ENCODE measurements at places on chromosomes 12 and 14. TPM values are rescaled to one million over a fixed set of nuclear protein-coding genes. Genes with fewer than 3 reads are reported as not detected.

DNA sequence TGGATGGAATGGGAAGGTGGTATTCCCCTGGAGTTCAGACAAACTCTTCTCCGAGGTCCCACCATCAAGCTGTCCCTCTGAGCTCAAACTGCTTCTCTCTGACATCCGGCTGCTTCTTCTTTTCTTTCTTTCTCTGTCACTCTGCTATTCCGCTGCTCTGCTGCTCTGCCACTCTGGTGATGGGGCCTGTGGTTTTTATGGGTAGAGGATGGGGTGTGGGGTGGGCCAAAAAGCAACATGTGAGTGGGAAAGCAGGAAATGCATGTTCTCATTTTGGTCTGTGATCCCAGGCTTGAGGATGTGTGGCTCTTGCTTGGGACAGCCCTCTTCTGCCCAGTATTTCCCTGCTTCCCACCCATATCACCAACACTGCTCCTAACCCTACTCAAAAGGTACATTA, 30.6 kb downstream of the CLECL1 start:
- DNase-seq = no peak

DNA sequence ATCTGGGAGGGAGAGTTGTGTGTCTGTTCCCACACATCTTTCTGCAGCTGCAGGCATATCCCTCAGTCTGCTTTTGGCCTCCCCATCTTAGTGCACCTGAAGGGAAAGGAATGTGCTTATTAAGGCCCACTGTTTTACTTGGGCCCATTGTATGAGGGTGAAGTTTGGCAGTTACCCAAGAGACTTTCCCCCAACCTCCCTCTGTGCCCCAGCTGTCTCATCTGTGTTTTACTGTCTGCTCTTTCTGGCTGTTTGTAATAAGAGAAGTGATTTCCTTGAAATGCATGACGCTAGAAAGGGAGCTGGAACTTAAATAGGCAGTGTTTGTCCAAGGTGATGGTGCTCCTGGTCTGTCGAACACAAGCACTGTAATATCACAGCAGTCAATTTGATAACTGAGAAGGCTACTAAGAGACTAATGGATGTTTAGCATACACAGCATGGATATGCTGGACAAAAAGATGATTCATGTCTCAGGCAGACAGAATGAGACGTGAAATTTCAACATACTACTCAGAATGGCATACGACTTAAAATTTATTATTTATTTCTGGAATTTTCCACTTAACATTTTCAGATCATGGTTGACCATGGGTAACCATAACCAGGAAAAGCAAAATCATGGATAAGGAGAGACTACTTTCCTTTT, 43.6 kb downstream of the FSCB start:
- no peak for DNase-seq

DNA sequence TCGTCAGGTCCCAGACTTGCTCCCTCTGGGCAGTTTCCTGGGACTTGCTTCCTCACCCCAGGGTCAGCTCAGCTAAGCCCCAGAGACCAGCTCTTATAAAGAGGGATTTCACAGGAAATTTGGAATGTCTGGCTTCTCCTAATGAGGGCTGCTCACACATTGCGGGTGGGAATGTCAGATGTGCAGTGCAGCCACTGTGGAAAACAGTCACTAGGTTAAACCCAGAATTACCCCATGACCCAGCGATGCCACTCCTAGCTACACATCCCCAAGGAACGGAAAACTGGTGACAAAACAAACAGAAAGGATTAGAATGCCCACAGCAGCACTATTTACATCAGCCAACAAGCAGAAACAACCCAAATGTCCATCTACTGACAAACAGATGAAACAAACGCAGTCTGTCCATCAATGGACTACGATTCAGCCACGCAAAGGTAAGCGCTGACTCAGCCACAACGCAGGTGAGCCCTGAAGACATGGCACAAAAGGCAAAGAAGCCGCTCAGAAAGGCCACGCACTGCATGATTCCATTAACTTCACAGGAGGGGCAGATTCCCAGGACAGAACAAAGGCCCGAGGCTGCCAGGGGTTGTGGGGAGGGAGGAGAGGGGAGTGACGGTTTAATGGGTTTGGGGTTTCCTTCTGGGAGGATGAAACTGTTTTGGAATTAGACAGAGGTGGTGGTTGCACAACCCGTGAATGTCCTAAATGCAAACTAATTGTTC, 63.0 kb downstream of the NCOR2 start:
- no peak for DNase-seq

- peak; percentile 13 for DNase-seq
Observed at GRCh38 chr12:71846322-71846940, 6.9 kb downstream of the TBC1D15 start.

GRCh38 chr14:90810806-90811205, 5.4 kb downstream of the TTC7B start:
- peak; percentile 78 for DNase-seq

DNA sequence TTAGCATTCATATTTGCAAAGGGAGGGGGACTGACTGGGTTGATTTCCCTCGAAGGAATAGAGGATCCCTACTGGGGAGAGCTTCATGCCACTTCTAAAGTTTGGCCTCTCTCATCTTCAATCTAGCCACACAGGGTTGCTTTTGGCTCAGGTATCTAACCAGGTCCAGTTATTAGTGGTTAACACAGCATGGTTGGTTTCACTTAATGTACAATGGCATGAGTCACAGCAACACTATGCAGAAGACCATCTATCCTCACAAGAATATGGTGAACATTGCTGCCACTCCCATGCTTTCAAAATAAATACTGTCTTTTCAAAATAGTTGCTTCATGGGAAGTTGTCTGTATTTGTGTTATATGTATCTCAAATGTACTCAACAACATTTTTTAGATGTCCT, 6.6 kb upstream of the RAB3IP start:
- no peak for DNase-seq

- no peak for DNase-seq
Observed at GRCh38 chr14:49945448-49946319, 52.8 kb downstream of the ARF6 start.

- DNase-seq = no peak
Observed at GRCh38 chr12:89827592-89827991, 119.0 kb upstream of the ATP2B1 start.

DNA sequence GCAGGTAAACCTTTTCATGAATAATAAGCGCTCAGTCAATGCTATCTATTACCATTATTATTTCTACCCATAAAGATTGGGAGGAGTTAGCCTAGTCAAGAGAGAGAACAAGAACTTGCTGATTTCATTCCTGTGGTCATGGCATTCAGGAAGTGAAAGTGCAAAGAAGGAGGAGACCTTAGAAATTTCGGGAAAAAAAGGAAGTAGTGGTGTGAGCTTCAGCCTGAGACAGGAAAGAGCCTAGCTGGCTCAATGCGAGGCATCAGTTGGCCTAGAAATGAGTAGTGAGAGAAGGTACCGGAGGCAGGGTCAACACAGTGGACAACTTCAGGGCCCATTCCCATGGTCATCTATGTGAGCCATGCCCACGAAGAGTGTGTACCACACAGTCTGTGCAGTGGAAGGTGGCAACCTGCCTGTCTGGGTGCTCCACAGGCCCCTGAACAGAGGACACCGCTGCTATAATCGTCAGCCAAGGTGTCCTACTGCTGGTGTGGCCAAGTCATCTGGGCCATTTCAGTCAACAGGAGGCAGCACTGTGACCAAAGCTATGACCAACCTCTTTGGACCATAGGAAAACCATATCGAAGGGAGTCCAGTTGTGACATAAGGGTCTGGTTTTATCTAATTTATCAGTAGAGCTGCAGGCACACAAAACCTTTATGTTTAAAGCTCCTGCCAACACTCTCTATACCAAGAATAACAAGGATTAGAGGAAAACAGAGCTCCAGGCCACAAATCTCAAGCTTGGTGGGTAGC, 16.2 kb upstream of the STON2 start:
- no peak for DNase-seq

- DNase-seq = no peak
Observed at GRCh38 chr12:25584596-25584995, 31.5 kb upstream of the LMNTD1 start.

GLIPR1L1 gene
- not detected for total RNA-seq

CD27 gene
- total RNA-seq = not detected

SLC8B1 gene
- 8.2 TPM for total RNA-seq

TTC9 gene
- total RNA-seq = not detected

CLEC9A gene
- total RNA-seq = not detected

Data from G401 (cell line).